ENCODE measurements at places on chromosomes 7 and 10.

GRCh38 chr10:22251751-22252223 lies 34.0 kb upstream of the EBLN1 start:
- DNase-seq: peak; percentile 84

DNA sequence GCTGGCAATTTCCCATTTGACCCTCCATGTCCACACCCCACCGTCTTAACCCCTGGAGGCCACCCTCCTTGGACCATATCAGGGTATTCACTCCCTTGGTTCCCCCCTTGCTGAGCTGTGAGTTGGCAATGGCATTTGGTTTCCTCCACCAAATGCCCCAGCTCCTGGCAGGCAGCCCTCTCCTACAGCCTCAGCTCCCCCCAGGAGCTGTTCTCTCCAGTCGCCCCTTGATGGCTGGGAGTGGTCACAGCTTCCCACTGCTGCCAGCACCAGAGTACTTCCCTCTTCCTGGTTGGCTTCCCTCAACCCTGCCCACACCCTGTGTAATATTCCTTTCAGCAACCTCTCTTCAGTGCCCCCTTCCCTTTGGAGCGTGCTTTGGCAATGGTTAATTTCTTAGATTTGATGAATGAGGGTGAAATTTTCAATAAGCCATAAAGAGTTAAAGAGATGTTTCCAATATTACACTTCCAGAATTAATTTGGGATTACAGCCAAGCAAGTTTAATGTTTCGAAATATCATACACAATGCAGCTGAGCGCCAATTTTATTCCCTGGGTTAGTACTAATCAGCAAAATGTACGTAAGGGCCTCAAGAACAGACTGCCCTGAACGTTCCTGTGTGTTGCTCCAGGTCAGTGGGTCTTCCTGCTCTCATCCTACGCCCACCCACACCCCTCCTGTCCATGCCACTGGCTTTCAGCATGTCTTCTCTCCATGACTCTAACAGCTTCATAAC lies 207.1 kb upstream of the NFE2L3 start:
- DNase-seq: no peak

DNA sequence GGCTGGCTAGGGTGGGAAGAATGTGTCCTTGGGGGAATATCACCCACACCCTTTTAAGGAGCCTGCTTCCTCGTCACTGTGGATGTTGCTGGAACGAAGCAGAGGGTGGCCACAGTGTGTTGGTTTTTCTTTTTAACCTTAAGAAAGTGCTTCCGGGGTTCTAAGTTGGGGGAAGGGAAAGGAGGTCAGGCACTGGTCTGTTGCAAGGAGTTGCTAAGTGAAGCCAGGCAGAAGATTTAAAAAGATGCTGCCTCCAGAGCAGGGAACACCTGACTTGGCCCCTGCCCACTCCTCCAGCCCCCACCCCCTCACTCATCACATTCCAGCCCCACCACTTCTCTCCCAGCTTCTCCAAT lies 213.1 kb downstream of the EMX2 start:
- DNase-seq: no peak

- DNase-seq: no peak
Observed at GRCh38 chr7:21883069-21883468, 62.6 kb downstream of the CDCA7L start.

DNA sequence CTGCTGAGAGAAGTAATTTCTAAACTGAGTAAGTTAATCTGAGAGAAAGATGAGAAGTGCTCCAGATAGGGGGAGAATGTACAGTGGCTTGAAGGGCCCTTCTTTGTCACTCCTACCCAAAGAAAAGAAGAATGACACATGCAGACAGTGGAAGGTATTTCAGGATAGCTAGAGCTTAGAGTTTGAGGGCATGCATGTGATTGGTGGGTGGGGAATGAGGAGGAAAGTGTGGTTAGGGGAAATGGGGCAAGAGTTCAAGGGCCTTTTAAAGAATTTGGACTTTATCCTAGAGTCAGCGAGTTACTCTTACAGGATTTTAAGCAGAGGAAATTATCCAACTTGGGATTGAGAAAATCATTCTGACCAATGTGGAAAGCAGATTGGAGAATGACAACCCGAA lies 50.0 kb downstream of the ANLN start:
- no peak for DNase-seq

DNA sequence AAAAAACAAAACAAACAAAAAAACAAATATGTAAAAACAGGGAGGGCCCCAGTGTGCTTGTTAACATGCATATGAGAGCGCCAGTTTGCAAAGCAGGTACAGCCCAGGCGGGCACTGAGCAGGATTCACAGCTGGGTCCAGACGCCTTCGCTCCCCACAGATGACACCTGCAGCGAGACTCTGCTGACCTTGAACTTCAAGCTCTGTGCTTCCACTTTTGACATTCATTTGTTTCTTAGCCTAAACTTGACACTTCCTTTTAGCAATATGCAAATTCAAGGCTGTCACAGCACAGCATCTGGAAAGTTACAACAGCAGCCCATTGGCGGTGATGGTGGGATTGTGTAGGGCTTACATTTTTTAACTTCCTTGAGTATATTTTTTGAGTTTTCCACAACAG lies 88.8 kb upstream of the TNS3 start:
- no peak for DNase-seq

DNA sequence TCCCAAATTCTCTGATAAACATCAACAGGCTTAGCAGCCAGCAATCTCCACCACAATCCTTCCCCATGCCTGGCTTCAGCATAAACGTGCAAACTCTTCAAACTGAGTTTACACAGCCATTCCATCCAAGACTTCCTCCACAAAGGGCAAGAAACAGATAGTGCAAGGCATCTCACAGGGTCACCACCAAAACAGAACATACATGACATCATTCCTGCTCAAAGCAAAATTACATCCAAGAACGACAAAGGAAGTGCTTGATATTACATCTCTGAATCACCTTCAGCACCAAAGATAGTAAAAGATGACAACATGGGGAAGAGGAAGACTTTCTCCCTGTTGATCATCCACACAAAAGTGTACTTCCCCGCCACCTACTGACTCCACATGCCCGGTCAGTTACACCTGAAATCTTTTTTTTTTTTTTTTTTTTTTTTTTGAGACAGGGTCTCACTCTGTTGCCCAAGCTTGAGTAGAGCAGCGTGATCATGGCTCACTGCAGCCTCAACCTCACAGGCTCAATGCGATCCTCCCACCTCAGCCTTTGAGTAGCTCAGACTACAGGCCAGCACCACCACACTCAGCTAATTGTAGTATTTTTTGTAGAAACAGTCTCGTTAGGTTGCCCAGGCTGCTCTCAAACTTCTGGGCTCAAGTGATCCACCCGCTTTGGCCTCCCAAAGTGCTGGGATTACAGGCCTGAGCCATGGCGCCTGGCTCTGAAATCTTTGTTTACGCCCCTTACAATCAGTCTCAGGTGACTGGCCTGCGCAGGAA lies 127.5 kb downstream of the PARD3 start:
- DNase-seq: no peak

GRCh38 chr10:71088054-71088453 lies 124.3 kb upstream of the UNC5B start:
- no peak for DNase-seq

DNA sequence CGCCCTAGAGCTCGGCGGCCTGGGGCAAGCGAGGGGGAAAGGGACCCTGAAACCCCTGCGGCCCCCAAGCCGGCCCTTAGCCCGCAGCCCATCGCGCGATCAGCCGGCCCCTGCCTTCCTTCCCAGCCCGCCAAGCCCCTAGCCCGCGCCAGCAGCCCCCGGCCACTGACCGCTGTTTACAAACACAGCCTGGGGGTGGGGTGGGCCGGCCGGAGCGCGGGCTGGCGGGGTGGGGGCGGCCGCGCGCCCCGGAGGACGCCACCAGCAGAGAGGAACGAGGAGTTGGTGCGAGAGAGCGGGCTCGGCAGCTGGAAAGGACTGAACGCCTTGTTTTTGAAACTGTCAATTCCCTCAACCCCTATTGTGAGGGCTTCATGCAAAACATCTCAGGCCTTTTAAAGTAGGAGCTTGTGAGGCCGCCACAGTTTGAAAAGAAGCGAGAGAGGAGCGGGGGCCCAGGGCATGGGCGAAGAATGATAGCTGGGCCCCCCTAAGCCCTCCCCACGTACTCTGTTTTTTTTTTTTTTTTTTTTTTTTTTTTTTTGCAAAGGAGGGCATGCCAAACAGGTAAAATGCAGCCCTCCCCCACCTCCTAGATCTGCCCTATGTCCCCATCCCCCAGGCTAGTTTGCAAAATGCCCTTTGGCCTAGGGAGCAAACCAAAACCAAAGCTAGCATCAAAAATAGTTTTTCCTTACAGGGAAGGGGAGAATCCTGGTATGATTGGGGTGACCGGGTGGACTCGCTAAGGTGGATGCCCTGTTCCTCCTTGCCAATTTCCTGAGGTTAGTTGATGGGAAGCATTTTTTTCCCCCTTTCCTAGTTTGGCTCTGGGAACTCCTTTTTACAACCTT lies 15.0 kb downstream of the SKIDA1 start:
- no peak for DNase-seq

- no peak for DNase-seq
Observed at GRCh38 chr7:112300072-112300471, 93.6 kb downstream of the ZNF277 start.

GRCh38 chr7:121494516-121494915 lies 98.4 kb upstream of the FAM3C start:
- no peak for DNase-seq

GRCh38 chr10:129470103-129470851 lies 3.2 kb downstream of the MGMT start:
- DNase-seq: no peak

GRCh38 chr10:107415446-107415845 lies 250.9 kb upstream of the SORCS1 start:
- DNase-seq: no peak

GRCh38 chr7:76314042-76314721 lies 11.7 kb downstream of the HSPB1 start:
- peak; percentile 96 for DNase-seq

DNA sequence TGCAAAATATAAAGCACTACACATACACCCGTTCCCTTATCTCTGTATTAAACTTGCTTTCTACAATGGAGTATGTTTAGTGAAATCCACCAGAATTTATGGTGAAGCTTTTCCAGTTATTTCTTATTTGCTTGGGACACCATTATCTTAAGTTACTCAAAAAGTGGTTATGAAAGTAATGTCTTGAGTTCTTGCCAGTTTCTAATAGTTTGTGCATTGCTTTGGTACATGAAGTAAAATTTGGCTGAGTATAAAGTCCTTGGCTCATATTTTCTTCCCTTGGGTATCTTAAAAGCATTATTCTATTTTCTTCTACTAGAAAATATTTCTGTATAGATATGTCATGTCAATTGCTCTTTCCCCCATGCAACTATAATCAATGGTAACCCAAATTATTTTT lies 85.2 kb downstream of the POLR1F start:
- DNase-seq: no peak

DNA sequence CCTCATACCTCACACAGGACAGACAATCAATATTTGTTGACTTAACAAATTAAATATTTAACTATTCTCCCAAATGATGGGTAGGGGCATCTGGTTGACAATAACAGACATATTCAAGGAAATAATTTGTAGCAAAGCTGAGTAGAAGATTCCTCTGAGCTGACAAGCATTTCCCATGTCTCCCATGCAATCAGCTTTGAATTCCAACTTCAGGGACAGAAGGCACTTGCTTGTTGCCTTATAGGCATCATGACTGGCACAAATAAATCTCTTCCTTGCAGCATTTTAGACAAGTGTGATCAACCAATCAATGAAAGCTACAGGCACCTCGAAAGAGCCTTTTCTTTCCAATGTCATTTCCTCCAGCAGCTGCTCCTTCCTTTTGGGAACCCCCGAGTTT lies 146.0 kb downstream of the PDE1C start:
- no peak for DNase-seq

DNA sequence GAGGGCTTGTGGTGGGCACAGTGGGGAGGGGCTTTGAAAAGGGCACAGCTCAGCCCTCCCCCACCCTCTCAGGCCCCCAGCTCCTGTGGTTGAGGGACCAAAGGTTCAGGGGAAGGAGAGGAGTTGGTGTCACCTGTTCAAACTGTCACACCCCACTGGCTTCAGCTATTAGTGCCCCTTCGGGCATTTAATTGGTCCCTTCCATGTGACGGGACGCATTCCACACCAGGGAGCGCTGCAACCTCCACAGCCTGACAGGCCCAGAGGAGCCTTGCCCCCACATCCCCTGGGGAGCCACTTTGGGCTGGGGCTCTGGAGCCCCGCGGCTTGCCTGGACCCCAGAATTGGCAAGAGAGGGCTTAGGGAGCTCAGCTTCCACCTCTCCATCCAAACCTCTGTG lies 75.7 kb downstream of the C10orf105 start:
- DNase-seq: no peak

DNA sequence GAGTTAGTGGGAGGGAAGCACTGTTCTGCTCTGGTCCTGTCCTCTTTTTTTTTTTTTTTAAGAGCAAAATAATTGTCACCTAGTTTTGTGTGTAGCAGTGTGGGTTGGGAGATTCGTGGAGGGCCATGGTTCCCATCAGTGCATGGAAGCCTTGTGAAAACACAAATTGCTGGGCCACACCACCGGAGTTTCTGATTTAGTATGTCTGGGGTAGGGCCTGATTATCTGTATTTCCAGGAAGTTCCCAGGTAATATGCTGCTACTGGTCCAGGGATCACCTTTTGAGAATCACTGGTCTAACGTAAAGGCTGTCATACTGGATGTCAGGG lies 191.3 kb downstream of the GATA3 start:
- DNase-seq: no peak

DNA sequence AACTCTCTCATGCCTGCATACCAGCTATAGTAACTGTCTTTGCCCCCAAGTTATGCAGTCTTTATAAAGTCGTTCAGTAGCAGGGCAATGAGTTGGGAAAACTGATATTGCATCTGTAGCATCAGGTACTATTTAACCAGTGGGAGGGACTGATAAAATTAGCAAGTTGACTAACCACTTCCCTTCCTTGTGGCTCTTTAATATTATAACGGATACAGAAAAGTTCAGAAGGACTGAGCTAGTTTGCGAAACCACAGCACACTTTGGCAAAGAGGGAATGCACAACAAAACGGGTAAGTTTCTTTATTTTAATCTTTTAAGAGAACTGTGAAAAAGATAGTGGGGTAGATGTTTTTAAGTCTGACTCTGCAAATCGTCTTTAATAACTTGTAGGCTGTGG lies 205.3 kb upstream of the HDAC9 start:
- DNase-seq: no peak

GRCh38 chr10:99977916-99978315 lies 31.8 kb downstream of the DNMBP start:
- DNase-seq: no peak
